ENCODE measurements at places on chromosomes 16 and 17. TPM values are rescaled to one million over a fixed set of nuclear protein-coding genes. Genes with fewer than 3 reads are reported as not detected.

Gene CEP295NL
- total RNA-seq: 2.7 TPM

DNA sequence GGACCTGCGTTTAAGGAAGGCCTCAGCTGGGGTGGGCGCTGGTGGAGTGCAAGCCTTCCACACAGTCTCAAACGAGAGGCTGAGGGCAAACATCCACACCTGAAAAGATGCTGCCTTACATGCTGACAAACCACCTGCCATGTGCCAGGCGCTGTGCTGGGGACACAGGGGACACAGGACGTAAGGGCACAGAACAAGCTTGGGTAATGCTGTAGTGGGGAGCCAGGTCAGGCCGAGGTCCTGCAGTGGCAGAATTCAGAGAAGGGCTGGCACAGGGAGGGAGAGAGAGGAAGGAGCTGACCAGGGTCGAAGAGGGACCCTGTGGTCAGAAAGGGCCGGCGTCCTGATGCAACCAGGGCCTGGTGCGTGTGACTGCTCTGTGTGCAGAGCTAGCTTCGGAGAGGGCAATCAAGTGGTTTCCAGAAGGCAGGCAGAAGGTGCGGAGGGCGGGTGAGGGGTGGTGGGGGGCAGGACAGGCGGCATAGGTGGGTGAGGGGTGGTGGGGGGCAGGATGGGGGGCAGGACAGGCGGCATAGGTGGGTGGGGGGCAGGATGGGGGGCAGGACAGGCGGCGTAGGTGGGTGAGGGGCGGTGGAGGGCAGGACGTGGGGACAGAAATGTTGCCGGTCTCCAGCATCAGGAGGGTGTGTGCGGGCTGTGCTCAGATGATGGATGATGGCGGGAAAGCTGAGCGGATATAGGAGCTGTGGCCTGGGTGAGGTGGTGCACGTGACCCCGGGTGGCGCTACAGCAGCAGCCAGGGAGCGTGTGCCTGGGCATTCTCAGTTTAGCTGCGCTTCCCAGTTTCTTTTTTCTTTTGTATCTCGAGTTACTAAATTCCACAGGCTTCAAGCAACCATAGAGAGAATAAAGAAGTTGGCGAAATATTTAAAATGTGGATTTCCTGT is 18.8 kb downstream of the TELO2 start:
- DNase-seq: no peak

Gene SDF2
- 44.3 TPM for total RNA-seq

DNA sequence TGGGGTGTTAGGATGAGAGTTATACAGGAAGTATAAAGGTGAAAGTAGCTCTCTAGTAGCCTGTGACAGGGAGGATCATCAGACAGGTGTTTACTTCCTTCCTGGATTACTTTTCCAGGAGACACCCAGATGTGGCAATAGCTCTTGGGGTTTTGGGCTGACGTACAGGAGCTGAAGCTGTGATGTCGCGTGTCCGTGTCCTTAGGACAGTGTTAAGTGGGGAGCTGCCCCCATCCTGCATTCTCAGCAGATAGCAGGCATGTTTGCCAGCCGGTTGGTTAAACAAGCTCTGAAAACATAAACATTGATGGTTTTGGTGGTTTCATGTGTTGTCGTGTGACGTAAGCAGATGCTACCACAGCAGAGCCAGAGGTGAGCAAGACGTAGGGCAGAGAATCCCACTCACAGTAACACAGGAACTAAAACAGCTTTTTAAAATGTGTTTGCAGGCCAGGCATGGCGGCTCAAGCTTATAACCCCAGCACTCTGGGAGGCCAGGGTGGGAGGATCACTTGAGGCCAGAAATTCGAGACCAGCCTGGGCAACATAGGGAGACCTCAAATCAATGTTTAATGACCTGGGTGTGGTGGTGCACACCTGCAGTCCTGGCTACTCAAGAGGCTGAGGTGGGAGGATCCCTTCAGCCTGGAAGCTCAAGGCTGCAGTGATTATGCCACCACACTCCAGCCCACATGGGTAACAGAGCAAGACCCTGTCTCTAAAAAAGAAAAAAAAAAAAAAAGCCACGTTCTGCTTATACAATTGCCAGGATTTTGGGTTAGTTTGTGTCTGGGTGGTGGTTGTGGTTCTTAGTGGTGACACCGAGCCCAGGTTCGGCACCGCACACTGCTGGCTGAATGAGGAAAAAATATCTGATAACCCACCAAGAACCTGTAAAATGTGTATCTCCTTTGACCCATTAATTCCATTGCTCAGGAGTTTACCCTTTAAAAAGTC is 18.2 kb upstream of the IL17C start:
- no peak for DNase-seq

- no peak for DNase-seq
These were observed 3.6 kb upstream of the UBE2I start for GRCh38 chr16:1305823-1306222.

- no peak for DNase-seq
These were observed 119.6 kb upstream of the CNTNAP4 start for GRCh38 chr16:76157629-76158028.

- DNase-seq: no peak
These were observed 139.7 kb upstream of the CDH5 start for GRCh38 chr16:66226762-66227161.

DNA sequence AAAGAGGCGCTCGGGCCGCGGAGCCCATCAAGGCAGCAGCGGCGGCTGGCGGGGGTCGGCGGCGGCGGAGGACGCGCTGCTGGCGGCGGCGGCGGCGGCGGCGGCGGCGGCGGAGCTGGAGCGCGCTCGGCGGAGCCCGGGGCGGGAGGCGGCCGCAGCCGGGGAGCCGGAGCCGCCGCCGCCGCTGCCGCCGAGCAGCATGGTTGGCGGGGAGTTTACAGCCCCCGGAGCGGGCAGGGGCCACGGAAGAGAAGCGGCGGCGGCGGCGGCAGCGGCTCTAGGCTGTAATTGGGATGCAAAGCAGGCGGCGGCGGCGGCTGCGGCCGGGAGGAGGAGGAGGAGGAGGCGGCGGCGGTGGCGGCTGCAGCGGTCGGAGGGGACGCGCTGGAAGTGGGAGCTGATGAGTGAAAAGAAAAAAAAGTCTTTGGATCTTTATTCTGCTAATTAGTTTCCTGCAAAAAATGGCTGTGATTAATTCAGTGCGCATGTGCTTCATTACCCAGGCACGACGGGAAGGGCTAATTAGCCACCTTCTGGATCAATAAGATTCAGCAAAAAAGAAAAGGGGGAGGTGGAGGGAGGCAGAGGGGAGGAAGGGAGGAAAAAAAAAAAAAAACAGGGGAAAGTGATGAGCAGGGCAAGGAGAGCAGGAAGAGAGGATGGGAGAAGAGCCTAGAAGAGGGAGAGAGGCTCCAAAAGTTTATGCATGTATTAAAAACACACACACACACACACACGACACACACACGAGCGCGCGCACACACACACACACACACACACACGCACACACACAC is 10.9 kb upstream of the ZFHX3 start:
- DNase-seq: no peak

Gene DOC2A
- total RNA-seq: 0.95 TPM

DNA sequence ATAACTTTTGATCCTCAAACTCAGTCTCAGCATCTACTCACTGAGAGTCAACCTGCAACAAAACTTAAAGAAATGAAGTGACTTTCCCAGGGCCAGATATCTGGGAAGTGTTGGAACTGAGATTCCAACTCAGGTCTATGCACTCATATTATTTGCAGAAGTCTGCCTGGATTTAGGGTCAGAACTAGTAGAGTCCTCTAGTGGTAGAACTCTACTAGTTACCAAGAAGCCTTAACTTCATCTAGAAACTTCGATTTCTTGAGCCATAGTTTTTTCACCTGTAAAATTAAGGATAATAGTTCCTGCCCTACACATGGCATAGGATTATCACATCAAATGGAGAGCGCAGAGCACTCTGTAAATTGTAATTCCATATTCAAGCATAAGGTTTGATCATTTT is 23.4 kb upstream of the KRT24 start:
- no peak for DNase-seq

- no peak for DNase-seq
These were observed 19.2 kb downstream of the TMEM114 start for GRCh38 chr16:8571061-8571596.

DNA sequence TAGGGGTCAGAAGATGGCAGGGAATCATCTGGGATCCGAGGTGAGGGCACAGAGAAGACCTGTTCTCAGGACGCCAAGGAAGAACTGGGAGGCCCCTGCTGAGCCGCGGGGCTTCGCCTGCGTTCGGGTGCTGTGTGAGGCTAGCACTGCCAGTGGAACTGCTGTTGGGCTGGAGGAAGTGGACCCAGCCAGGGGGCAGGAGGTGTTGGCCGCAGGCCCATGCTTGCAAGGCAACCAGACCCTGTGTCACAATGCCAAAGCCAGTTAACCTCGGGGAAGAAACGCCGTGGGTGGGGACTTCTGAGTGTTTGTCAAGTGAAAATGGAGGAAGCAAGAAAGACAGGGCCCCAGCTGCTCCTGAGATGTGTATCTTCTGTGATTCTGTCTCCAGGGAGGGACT is 185.5 kb downstream of the LGALS9B start:
- no peak for DNase-seq

Gene SDK2
- total RNA-seq: 1.4 TPM

DNA sequence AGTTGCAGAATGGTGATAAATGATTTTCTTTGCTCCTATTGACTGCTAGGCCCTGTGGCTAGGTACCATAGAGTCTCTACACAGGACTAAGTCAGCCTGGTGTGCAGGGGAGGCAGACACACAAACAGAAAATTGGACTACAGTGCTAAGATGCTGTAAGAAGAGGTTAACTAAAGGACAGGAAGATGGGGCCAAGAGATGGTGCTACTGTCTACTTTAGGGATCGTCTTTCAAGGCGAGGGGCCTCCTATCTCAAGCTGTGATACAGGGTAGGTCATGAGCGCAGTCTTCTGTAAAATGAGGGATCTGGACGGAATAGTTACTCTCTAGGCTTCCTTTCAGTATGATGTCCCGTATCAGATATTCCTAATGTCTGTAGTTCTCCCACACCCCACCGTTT is 817 bp downstream of the NME1 start:
- no peak for DNase-seq

Gene AIPL1
- not detected for total RNA-seq
